ENCODE measurements at places on chromosomes 5 and 9. TPM values are rescaled to one million over a fixed set of nuclear protein-coding genes. Genes with fewer than 3 reads are reported as not detected.

Gene PTPRD
- total RNA-seq, result 0.78 TPM

Gene OR1J2
- not detected for total RNA-seq

Gene SURF2
- 26.4 TPM for total RNA-seq

Gene SLC27A6
- total RNA-seq, result 2.0 TPM
